ENCODE measurements at places on chromosomes 5 and 9. TPM values are rescaled to one million over a fixed set of nuclear protein-coding genes. Genes with fewer than 3 reads are reported as not detected.
A peak's percentile ranks its signal among the peaks of the same experiment; 100 is the strongest.

IL3 gene
- total RNA-seq = not detected

- peaks cover 1% of the 10 kb centered on the region for H3K27me3 ChIP-seq
- H3K4me3 ChIP-seq = no peak overlapping the region
- H3K4me1 ChIP-seq = no peaks in the 10 kb centered on the region
- H3K27ac ChIP-seq = no peak overlapping the region
- H3K36me3 ChIP-seq = no peaks in the 10 kb centered on the region
These were observed 250.1 kb downstream of the GAS1 start for GRCh38 chr9:86697213-86697612.

SHC3 gene
- total RNA-seq = not detected

PCDHA8 gene
- total RNA-seq = not detected

- H3K36me3 ChIP-seq = peaks cover 80% of the 10 kb centered on the region
- no peaks in the 10 kb centered on the region for H3K27me3 ChIP-seq
- H3K4me1 ChIP-seq = no peaks in the 10 kb centered on the region
These were observed 26.0 kb downstream of the SKP2 start for GRCh38 chr5:36177715-36178523.

PWWP2A gene
- 28.2 TPM for total RNA-seq

GRCh38 chr9:35636135-35636876, 14.4 kb downstream of the SIT1 start:
- peaks cover 11% of the 10 kb centered on the region for H3K4me1 ChIP-seq
- H3K27ac ChIP-seq = no peak overlapping the region
- H3K4me3 ChIP-seq = no peak overlapping the region
- no peaks in the 10 kb centered on the region for H3K27me3 ChIP-seq
- H3K36me3 ChIP-seq = peaks cover 5% of the 10 kb centered on the region

PCA3 gene
- total RNA-seq = not detected

GRCh38 chr5:39648085-39648847, 223.5 kb upstream of the DAB2 start:
- H3K27me3 ChIP-seq = no peaks in the 10 kb centered on the region
- H3K27ac ChIP-seq = no peak overlapping the region
- no peaks in the 10 kb centered on the region for H3K36me3 ChIP-seq
- no peaks in the 10 kb centered on the region for H3K4me1 ChIP-seq
- no peak overlapping the region for H3K4me3 ChIP-seq

SLC4A9 gene
- not detected for total RNA-seq

- H3K4me1 ChIP-seq = no peaks in the 10 kb centered on the region
- no peaks in the 10 kb centered on the region for H3K27me3 ChIP-seq
- H3K4me3 ChIP-seq = no peak overlapping the region
- no peaks in the 10 kb centered on the region for H3K36me3 ChIP-seq
These were observed 320.3 kb downstream of the ARHGEF28 start for GRCh38 chr5:73946278-73946677.

GRCh38 chr9:93709600-93710369, 133.4 kb downstream of the PHF2 start:
- H3K4me1 ChIP-seq = no peaks in the 10 kb centered on the region
- no peak overlapping the region for H3K27ac ChIP-seq
- no peak overlapping the region for H3K4me3 ChIP-seq
- H3K36me3 ChIP-seq = no peaks in the 10 kb centered on the region

DNA sequence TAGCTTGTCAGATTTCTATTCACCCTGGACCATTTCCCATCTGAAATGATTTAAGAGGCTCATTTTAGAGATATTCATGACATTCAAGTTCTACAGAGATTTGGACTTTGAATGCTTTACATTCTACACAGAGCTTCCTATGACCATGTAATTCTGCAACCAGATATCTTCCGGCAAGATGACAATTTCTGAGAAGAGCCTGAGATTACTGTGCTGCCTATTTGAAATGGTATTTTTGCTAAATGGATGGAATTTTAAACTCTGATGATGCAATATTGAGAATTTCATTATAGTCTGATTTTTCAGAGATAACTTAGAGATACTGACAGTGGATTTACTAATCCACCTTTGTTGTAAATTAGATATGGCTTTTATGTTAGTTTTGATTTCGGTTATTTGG, 16.0 kb upstream of the ACOT12 start:
- no peaks in the 10 kb centered on the region for H3K4me1 ChIP-seq
- no peak overlapping the region for H3K27ac ChIP-seq
- no peak for DNase-seq
- H3K36me3 ChIP-seq = no peaks in the 10 kb centered on the region
- no peak overlapping the region for H3K4me3 ChIP-seq

- peaks cover 8% of the 10 kb centered on the region for H3K27me3 ChIP-seq
- no peaks in the 10 kb centered on the region for H3K36me3 ChIP-seq
- no peak for DNase-seq
- no peak overlapping the region for H3K4me3 ChIP-seq
- no peaks in the 10 kb centered on the region for H3K4me1 ChIP-seq
- H3K27ac ChIP-seq = no peak overlapping the region
These were observed 184.8 kb upstream of the CD180 start for GRCh38 chr5:67381236-67381880.

DNA sequence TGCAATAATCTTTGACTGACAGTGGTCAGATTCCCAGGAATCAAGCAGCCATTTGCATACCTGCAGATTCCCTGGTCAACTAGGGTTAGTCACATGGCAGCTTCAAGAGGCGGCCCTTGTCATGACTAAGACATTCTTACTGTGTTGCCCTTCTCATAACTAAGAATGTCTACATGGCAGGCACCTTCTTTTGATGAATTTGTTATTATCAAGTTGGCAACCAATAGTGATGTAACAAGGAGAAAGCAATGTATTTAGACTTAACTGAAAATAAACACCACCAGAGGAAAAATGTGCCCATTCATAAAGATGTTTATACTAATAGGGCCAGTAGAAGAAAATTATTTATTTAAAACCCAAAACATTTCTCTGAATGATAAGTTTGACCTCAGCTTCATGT, 215.6 kb downstream of the TLE1 start:
- H3K4me1 ChIP-seq = no peaks in the 10 kb centered on the region
- H3K36me3 ChIP-seq = no peaks in the 10 kb centered on the region
- H3K27me3 ChIP-seq = no peaks in the 10 kb centered on the region
- no peak overlapping the region for H3K27ac ChIP-seq

SOX30 gene
- not detected for total RNA-seq

CAVIN4 gene
- total RNA-seq = 0.25 TPM

DNA sequence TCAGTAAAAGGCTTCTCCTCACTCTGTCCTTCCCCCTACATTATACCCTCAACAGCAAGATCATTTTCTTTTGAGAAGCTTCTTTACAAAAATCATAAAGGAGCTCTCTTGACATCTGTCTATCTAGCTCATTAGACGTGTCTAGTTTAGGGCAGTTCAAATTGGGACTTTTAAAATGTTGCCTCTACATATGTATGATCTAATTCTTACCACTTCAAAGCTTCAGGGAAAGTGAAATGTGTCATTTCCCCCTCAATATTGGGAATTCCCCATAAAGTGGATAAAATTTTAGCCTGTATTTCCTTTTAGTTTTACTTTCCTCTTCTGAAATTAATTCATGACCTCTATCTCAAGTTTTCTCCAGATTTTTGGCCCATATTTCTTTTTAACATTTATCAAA, 323.7 kb downstream of the ARRDC3 start:
- no peak for DNase-seq
- H3K27me3 ChIP-seq = peaks cover 1% of the 10 kb centered on the region
- H3K36me3 ChIP-seq = no peaks in the 10 kb centered on the region
- H3K4me3 ChIP-seq = no peak overlapping the region

- peaks cover 86% of the 10 kb centered on the region for H3K36me3 ChIP-seq
- no peaks in the 10 kb centered on the region for H3K4me1 ChIP-seq
- no peak for DNase-seq
- H3K27ac ChIP-seq = no peak overlapping the region
- H3K27me3 ChIP-seq = no peaks in the 10 kb centered on the region
These were observed 17.3 kb downstream of the LEAP2 start for GRCh38 chr5:132890817-132891216.

DNA sequence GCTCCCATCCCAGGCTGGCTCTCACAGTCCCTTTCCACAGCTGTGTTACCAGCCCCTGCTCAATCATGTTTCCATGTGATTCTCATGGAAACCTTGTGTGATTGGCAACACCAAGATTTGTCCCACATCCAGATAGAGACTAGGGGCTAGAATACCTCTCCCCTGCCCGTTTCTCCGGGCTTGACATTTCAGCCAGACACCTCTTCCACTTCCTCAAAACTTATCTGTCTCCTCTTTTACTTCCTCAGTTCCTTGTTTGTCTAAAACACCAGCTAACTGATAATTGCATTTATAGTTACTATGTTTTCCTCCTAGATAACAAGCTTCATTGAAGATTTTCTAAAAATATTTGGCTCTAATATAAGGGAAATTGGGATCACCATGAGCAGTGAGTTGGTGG, 16.6 kb upstream of the KCNMB1 start:
- no peaks in the 10 kb centered on the region for H3K27me3 ChIP-seq
- H3K36me3 ChIP-seq = no peaks in the 10 kb centered on the region
- H3K27ac ChIP-seq = no peak overlapping the region
- no peak for DNase-seq
- no peak overlapping the region for H3K4me3 ChIP-seq

SPINK5 gene
- not detected for total RNA-seq

DNA sequence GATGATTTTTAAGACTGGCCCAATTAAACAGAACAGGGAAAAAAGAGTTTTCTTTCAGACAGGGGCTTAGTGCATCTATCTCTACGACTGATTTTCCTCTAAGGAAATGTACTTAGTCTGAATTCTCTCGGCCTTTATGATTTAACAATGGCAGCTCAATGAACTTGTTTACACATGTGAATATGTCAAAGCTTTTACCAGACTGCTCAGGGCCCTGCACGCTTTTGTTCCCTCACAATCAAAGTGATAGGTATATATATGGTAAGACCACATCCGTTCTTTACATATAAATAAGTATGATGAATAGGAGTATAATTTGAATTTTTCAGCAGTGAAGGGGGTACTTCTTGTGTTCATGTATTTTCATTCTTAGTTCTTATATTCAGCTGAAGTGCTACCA, 27.6 kb downstream of the LEAP2 start:
- DNase-seq = no peak
- no peak overlapping the region for H3K4me3 ChIP-seq
- H3K27ac ChIP-seq = no peak overlapping the region
- no peaks in the 10 kb centered on the region for H3K4me1 ChIP-seq
- H3K27me3 ChIP-seq = no peaks in the 10 kb centered on the region

GRCh38 chr5:116616876-116617275, 42.3 kb upstream of the SEMA6A start:
- DNase-seq = no peak
- H3K4me1 ChIP-seq = no peaks in the 10 kb centered on the region
- H3K27ac ChIP-seq = no peak overlapping the region
- H3K4me3 ChIP-seq = no peak overlapping the region

DNA sequence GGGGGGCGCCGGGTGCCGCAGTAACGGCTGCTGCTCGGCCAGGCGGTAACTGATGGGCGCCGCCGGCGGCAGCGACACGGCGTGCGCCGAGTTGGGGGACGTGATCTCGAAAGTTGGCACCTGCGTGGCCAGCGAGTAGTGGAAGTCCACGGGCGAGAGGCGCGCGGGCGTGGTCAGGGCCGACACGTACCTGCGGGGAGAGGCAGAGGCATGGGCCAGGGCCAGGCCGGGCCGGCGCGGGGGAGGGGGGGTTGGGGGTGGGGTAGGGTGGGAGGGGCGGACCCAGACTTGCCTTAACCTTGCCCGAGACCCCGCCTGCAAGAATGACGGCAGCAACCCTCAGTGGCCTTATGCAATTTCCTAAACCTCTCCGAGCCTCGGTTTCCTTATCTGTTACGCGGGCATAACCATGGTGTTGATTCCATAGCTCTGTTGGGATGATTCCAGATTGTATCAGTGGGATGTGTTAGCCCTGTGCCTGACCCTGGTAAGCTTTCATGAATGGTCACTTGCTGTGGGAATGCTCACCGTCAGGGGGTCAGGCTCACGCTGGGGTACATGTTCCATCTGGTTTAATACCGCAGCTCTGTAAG, 53.0 kb downstream of the PSD2 start:
- H3K4me1 ChIP-seq = peaks cover 7% of the 10 kb centered on the region
- no peak for DNase-seq
- H3K4me3 ChIP-seq = peak overlapping the region; percentile 19
- H3K36me3 ChIP-seq = no peaks in the 10 kb centered on the region
- H3K27me3 ChIP-seq = peaks cover 12% of the 10 kb centered on the region

DNA sequence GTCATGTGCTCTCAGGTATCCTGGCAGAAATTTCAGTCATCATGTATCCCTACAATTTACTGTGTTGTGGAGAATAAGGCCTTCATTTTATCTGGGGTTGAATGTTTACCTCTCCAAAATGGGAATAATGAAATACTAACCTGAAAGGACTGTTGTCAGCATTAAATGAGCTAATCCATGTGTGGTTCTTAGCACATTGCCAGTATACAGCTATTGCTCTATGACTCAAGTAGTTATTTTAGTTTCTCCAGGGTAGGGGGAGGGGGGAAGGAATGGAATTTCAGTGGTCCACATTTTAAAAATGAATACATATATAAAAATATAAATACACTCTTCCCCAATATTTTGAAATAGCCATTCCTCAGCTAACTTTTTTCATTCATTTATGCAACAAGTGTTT, 3.5 kb downstream of the PAM start:
- H3K27ac ChIP-seq = peak overlapping the region; percentile 52
- H3K4me1 ChIP-seq = peaks cover 71% of the 10 kb centered on the region
- DNase-seq = no peak
- no peaks in the 10 kb centered on the region for H3K36me3 ChIP-seq
- no peaks in the 10 kb centered on the region for H3K27me3 ChIP-seq

GRCh38 chr5:42579320-42579719, 156.1 kb downstream of the GHR start:
- H3K36me3 ChIP-seq = no peaks in the 10 kb centered on the region
- no peak overlapping the region for H3K4me3 ChIP-seq

DNA sequence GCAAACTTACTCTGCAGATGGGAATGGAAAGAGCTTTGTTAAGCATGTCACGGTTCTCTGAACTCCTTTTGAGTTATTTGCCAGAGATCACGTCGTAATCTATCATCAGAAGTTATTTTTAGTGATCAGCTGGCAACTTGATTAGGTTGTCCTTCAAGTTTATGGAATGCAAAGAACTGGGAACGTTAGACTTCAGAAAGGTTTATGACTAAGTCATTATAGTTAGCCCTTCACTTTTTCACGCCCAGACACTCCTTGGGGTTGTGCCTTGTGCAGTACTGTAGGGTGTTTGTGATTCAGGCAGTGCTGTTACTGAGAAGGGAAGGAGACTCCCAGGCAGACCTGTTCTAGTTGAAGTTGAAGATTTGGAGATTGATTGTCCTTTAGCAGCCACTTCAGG, 26.8 kb upstream of the PHF2 start:
- H3K27me3 ChIP-seq = no peaks in the 10 kb centered on the region
- no peak overlapping the region for H3K27ac ChIP-seq
- H3K4me1 ChIP-seq = no peaks in the 10 kb centered on the region
- no peak overlapping the region for H3K4me3 ChIP-seq
- peaks cover 58% of the 10 kb centered on the region for H3K36me3 ChIP-seq

SPAAR gene
- total RNA-seq = not detected
